ENCODE measurements at places on chromosomes 1 and 21.

- DNase-seq = no peak
Measured at GRCh38 chr1:165424454-165425216, 20.3 kb downstream of the RXRG start.

GRCh38 chr1:21338573-21339355, 48.5 kb upstream of the ECE1 start:
- peak; percentile 82 for DNase-seq

DNA sequence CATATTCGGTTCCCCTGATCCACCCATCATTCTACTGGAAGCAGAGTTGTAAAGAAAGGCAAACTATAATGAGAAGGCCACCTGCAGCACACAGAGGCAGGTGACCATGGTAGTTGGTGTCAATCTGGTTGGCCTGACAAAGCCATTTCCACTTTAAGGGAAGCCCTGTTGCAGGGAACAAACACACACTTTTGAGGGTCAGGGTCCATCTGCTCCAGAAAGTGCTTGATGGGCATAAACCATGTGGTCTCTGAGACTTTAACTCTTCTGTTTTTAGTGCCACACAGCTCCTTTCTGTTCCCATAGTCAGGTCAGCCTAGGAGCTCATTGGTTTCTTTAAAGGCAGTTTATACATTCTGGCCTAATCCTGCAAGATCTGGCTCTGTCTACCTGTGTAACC, 17.5 kb upstream of the BOLA1 start:
- DNase-seq = no peak

- DNase-seq = no peak
Measured at GRCh38 chr1:22830041-22830566, 119.5 kb downstream of the EPHB2 start.

DNA sequence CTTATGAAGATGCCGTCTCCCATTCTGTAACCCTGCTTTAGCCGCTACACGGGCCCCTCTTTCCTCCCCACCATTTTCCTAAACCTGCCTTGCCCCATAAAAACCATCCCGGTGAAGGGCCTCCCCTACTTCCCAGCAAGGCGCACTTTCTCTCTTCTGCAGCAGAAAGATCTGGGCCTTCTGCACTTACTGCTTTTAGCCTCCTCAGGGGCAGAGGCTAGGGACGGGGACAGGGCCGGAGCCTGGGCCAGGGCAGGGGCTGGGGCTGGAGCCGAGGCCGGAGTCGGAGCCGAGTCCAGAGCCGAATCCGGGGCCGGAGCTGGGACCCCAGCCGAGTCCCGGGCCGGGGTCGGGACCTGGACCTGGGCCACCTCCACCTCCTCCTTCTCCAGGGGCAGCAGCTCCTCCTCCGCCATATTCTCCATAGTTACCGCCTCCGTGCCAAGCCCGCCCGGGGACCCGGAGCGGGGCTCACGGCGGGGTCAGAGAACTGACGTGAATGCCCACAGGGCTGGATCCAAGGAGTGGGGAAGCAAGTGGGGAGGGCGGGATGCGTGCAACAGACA, 382 bp downstream of the TRMT1L start:
- DNase-seq = peak; percentile 68

- DNase-seq = peak; percentile 3
Measured at GRCh38 chr1:241357366-241358340, 648 bp upstream of the RGS7 start.

- no peak for DNase-seq
Measured at GRCh38 chr1:2088458-2088857, 38.2 kb downstream of the PRKCZ start.

DNA sequence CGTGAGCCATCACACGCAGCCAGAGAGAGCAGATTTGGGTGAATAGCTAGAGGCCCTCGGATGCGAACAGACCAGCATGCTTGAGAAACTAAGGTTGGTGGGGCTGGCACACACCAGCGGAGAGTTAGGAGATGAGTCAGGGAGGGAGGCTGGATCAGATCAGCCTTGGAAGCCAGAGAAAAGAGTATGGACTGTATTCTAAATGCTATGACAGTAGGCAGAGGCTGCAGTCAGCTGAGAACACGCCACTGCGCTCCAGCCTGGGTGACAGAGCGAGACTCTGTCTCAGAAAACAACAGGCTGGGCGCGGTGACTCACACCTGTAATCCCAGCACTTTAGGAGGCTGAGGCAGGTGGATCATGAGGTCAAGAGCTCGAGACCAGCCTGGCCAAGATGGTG, 4.0 kb upstream of the PLEKHM2 start:
- no peak for DNase-seq

- DNase-seq = no peak
Measured at GRCh38 chr1:57959531-57960241, 535.8 kb upstream of the DAB1 start.

DNA sequence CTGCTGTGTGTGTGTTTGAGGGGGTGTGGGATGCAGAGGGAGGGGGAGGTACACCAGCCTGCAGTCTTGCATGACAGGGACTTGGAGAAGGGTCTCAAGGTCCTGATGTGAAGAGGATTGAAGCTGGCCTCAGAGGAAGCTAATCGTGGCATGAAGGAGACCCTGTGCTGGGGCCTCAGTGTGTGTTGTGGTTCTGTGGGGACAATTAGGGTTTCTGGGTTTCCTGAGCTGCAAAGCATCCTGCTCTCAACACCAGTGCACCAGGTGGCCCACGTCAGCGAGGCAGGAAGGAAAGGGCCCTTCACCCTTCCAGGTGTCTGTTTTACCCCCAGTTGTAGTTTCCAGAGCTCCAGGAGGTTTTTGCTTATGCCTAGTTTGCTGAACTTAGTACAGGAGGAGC, 52.8 kb downstream of the TENT5C start:
- no peak for DNase-seq

- no peak for DNase-seq
Measured at GRCh38 chr1:223250632-223251015, 107.6 kb upstream of the TLR5 start.

GRCh38 chr1:63746129-63746864, 27.5 kb upstream of the ROR1 start:
- peak; percentile 71 for DNase-seq

DNA sequence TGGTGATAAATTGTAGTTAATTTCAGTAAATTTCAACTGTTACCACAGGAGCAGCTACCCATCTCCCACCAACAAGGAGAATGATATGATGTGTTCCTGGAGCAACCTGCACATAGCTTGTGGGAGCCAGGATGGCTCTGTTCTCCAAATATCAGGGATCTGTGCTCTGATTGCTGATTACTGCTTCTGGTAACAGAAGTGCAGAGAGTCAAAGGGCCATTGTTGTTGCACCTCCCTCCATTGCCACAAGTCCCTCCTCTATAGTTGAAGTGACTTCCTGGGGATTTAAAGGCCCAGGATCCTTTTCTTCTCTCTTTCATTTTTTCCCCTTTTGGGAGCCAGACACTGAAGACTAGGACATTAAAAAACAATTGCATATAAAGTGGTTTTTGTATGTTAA, 51.6 kb upstream of the HPDL start:
- DNase-seq = peak; percentile 34

GRCh38 chr1:157431751-157432150, 120.6 kb downstream of the FCRL5 start:
- DNase-seq = no peak

DNA sequence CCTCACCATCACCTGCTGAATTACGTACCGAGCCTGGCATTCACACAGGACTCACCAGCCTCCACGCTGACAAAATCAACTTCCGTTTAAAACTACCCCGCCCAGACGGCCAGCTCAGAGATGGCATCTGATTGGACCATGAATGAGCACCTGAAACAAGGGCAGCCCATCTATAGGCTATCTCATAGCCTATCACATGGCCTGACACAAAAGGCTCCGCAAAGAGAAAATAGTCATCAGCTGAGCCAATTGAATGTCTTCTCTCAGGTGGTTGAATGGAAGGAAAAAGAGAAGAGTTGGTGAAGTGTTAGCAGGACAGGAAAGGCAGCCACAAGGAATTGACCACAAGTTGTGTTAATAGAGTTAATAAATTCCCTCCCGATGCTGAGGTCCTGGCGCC, 50.6 kb upstream of the ZC3H12A start:
- peak; percentile 21 for DNase-seq

- no peak for DNase-seq
Measured at GRCh38 chr1:101137144-101138126, 99.4 kb upstream of the S1PR1 start.

GRCh38 chr1:60863131-60863530, 219.2 kb upstream of the NFIA start:
- DNase-seq = no peak

GRCh38 chr1:202967684-202968281, 726 bp upstream of the CYB5R1 start:
- peak; percentile 21 for DNase-seq

DNA sequence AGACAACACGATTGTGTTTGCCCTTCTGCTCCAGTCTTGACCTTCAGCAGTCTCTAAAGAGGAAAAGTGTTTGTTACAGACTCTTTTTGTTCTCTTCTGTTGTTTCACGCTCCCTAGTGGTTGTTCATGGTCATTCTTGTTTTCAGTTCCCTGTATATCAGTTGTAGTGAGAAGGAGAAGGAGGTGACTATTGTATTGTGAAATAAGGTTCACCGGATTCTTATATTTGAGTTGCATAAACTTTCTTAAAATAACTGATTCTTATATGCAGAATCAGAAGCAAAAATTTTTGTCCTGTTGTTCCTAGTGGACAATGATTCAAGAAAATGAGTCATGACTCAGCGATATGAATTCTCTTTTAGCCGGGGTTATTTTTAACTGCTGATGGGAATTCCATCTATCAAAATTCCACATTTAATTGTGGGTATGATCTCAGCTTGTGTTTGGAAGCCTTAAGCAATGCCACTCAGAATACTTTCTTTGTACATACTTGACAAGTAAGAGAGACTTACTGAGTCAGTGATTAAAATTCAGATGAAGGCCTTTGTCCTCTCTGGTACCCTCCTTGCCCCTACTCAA, 152.2 kb downstream of the CLEC20A start:
- peak; percentile 87 for DNase-seq

Measured in mesendoderm (in vitro differentiated cells).